ENCODE measurements at places on chromosomes 6 and 20.

GRCh38 chr6:36095497-36096391 is 34.6 kb upstream of the MAPK13 start:
- no peak for DNase-seq

DNA sequence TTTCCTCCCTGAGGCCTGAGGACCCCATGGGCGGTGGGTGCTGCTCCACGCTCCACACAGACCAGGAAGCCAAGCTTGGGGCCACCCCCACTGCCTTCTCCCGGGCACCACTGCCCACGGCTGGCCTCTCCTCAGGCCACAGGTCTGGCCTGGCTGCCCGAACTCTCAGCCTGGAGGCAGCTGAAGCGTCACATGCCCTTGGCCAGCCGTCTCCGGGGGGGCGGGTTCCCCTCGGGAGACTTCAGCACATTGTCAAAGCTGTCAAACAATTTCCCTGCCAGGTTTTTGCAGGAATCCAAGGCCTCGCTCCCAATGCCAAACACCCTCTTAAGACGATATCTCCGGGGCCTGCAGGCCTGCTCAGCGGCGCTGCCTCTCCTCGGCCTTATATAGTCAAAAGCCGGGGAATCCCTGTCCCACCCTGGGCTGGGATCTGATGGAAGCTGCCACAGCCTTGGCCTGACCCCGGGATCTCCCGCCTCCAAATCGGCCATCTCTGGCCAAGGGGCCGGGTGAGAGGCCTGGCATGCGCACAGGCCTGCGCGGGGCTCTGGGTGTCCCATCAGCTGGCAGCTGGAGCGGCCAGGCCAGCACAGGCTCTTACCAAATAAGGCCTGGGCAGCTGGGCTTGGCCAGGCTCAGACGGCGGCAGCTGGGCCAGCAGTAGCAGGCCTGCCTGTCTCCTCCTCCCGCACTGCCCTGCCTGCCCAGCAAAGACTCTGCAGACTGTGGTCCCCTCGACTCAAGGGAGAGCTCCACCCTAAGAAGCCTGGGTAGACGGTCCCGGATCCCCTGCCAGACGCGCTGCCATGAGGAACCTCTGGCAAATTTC is 49.7 kb downstream of the RBM38 start:
- DNase-seq: no peak

- no peak for DNase-seq
Measured at GRCh38 chr6:3460253-3460652, 3.4 kb upstream of the SLC22A23 start.

GRCh38 chr20:56716806-56717205 is 87.7 kb downstream of the TFAP2C start:
- DNase-seq: no peak

DNA sequence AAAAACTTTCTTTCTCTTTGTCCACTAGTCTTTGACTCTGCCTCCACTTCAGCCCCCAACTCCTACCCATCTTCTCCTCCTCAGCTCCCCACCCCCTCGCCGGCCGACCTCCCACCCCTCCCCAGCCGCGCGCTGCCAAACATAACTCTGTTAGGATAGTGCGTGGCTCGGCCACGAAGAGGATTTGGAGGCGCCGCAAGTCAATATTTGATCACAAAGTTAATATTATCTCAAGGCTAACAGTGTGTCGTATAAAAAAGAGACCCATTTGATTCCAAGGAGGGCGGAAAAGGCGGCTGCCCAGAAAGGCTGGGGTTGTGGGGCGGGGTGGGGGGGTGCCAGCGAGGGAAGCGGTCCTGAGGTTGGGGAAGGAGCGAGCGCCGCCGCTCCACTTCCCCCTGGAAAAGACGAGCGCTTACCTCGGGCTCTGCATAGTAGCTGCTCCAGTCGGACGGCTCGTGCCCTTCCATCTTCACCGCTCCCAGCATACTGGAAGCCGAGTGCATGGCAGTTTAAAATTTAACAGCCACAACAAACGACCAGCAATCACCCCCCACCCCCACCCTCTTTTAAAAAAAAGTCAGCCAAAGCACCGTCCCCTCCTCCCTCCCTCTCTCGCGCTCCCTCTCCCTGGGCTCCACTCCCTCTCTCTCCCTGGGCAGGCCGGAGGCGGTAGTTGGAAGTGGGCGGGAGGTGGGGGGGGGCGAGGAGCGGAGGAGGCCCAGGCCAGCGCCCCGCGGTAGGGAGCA is 425 bp downstream of the FOXA2 start:
- no peak for DNase-seq

- DNase-seq: no peak
Measured at GRCh38 chr6:25769983-25770382, 15.4 kb downstream of the SLC17A4 start.

- no peak for DNase-seq
Measured at GRCh38 chr20:57678340-57678739, 31.5 kb downstream of the PMEPA1 start.

DNA sequence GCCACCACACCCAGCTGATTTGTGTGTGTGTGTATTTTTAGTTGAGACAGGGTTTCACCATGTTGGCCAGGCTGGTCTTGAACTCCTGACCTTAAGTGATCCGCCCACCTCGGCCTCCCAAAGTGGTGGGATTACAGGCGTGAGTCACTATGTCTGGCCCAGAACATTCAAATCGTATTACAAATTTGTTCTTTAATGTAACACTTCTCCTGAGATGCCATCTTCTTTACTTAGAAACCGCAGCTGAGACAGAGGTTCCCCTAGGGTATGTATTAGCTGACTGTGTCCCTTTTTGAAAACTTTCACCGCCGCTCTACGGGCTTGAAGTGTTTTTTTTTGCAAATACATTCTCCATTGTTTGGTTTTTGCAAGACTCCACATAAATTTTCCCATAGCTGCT is 62.6 kb downstream of the TOX2 start:
- DNase-seq: no peak

- DNase-seq: no peak
Measured at GRCh38 chr6:89411145-89412070, 665 bp downstream of the RRAGD start.

DNA sequence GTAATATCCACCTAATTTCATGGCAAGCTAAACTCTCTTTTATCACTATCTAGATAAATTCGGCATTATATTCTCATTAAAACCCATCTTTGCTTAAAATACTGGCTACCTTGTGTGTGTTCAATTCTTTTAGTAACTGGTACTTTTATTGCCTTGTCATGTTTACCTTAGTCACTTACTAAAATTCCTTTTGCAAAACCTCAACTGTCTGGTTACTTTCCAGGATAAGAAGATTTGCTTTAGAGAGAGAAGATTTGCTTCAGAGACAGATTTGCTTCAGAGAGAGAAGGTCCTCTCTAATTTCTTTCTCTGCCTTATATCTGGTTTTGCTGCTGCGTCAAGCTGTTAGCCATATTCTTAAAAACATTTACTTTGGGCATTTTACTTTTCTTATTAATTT is 151.5 kb upstream of the MLIP start:
- no peak for DNase-seq

DNA sequence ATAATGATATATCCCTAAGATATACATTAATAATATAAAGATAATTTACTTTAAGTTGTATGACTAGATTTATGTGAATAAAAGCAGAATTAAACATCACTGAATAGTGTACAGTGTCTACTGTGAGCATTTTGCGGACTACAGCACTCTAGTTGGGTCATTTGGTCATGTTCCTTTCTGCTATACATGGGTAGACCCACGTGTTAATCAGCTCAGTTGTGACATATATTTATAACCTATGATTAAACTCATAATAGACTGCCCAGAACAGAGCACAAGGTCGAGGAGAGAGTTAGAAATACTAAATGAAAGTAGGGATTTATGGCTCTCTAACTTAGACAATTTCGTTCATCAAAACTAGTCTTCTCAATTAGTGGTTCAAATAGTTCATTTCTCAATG is 852.7 kb downstream of the EPHA7 start:
- DNase-seq: no peak

DNA sequence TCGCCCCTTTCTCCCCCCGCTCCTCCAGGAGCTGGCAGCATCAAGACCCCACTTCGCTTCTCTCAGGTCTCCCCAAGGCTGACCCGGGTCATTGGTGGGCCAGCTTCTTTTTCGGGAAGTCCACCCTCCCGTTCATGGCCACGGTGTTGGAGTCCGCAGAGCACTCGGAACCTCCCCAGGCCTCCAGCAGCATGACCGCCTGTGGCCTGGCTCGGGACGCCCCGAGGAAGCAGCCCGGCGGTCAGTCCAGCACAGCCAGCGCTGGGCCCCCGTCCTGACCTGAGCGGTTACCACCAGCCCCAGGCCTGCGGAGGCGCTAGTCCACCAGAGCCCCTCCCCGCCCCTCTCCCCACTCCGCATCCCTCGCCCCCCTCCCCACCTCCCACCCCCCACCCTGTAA is 1.0 kb downstream of the PPDPF start:
- no peak for DNase-seq

DNA sequence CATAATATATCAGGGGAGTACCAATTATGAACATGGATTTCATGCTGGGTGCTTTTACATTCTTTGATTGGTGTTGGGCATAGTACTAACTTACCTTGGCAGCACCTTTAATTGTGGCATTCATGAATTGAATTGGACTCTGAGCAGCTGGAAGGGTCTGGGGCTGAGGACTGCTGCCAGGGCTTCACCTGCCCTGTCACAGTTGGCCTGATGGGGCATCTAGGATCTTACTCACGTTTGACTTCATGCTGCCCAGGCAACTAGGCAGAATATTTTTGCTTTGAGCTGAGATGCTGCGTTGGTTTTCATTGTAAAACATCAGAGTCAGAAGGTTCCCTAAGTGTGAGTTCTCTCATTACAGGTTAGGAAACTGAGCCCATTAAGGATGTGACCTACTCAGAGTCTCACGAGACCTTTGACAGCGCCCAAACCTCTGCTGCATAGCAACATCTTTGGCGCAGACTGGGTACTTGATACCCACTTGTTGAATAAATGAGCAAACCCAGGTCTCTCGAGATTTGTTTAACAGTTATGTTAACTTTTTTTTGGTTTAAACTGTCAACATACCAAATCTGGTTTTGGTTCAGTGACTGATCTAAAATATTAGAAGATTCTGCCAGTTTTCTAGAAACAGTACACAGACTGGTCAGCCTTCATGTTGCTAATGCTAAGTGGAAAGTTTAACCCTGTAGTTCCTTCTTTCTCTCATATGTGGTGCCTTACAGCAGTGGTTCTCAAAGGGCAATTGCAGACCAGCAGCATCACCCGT is 104.9 kb downstream of the TCP11 start:
- DNase-seq: no peak

DNA sequence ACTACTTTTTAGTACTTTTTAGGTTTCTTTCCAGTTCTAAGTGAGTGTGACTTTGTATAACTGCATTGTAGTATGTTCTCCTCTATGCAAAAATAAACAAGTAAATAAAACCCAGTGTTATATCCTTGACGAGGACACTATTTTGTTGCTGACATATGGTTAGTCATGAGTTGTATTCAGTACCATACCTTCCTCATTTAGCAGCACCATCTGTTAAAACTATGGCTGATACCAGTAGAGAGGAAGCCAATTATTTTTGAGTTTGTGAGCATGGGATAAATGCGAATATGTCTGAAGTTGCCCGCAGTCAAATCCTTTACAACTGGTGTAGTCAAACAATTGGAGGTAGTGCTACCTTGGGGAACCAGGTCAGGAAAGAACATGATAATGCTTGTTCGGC is 74.1 kb downstream of the CDKAL1 start:
- DNase-seq: no peak

DNA sequence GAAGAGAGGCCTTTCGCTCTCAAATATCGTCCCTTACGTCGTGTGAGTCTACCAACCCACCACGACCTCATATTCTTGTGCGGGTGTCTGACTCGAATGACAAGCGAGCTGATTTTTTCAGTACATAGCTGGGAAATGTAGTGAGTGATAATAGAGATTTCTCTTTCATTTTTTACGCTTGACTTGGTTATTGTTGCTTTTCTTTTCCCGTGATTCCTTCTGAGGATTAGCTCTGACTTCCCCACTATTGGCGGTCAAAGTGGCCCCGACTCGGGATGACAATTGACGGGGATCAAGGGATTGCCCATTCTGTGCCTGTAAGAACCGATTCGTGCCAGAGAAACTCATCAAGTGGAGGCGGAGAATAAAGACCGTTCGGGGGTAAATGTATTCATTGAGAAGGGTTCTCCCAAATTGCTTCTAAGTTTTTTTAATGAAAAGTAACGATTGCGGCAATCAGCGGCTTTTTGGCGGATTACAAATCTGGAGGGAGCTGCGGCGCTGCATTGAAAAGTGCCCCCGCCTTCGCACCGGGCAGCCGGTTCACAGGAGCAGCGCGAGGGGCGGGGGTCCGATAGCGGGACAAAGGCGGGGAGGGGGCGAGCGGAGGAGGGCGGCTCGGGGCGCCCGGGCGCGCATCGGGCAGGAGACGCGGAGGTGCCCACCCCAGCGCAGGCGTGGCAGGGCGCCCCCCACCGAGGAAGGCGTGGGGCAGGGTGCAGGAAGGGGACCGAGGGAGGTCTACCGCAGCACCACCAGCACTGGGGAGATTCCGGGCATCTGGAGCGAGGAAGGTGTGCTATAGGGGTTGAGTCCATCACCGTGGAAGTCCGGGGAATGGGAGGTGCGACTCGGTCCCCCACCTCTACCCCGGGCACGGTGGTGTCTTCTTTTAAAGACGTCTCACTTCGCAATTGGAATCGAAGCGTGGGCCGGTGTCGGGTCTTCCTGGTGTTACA is 44.5 kb upstream of the OSTM1 start:
- no peak for DNase-seq

DNA sequence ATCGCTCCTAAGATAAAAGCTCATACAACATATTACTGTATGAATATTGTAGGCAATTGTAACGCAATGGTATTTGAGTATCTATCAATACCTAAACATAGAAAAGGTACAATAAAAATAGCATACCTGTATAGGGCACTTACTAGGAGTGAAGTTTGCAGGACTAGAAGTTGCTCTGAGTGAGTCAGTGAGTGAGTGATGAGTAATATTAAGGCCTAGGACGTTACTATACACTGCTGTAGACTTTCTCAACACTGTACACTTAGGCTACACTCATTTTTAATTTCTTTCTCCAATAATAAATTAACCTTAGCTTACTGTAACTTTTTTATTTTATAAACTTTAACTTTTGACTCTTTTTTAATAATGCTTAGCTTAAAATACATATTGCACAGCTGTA is 546.9 kb downstream of the HACE1 start:
- no peak for DNase-seq

DNA sequence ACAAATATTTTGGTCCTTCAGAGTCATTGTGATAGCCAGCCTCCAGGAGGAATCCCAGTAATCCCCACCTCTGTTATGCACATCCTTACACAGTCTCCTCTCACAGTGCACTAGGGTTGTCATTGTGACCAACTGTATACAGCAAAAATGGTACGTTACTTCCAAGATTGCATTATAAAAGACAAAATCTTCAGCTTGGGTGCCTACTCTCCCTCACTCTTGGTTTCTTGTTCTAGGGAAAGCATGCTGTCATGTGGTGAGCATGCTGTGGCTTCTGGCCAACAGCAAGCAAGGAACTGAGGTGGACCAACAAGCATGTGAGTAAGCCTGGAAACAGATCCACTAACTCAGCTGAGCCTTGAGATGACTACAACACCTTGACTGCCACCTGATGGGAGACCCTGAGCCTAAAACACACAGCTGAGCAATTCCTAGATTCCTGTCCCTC is 130.1 kb upstream of the DST start:
- no peak for DNase-seq

Data from HFF-Myc (cell line).